ENCODE measurements at places on chromosomes 11 and 22. TPM values are rescaled to one million over a fixed set of nuclear protein-coding genes. Genes with fewer than 3 reads are reported as not detected.

The SERPING1 gene
- 196 TPM for total RNA-seq

The FIBIN gene
- total RNA-seq: 0.31 TPM

The TEX54 gene
- not detected for total RNA-seq

The TMEM121B gene
- 4.7 TPM for total RNA-seq

- H3K36me3 ChIP-seq: no peaks in the 10 kb centered on the region
- no peak overlapping the region for H3K4me3 ChIP-seq
- peaks cover 11% of the 10 kb centered on the region for H3K4me1 ChIP-seq
- DNase-seq: no peak
Measured at GRCh38 chr11:76149713-76150112, 56.6 kb downstream of the WNT11 start.

DNA sequence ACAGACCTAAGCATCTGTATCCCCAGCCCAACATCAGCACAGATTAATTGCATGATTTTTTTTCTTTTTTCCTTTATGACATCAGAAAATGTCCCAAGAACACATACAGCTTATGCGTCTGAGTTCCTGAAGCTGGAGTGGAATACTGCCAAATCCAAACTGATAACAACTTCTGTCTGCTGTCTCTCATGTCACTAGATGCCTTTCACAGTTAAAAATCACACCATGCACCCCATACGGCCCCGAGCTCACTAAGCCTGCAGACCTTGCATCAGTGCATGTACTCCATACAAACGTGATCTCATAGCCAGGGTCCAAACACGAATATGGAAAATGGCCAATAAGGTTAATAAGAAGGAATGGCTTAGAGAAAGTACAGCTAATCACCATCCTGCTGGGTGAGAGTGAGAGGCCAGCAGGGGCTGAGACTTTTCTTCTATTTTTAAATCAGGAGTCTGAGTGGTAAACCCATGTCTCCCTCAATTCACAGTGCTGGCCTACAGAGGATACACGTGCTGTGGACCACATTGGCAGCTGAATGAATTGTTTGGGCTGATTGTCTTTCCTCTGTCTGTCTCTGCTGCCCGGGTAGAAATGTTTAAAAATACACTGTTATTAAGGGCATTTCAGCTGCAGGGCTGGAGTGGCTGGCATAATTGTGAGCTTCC lies 350.6 kb upstream of the RAG2 start:
- H3K4me1 ChIP-seq: no peaks in the 10 kb centered on the region
- no peaks in the 10 kb centered on the region for H3K36me3 ChIP-seq
- H3K27me3 ChIP-seq: peaks cover 7% of the 10 kb centered on the region
- no peak for DNase-seq
- H3K4me3 ChIP-seq: no peak overlapping the region

- H3K4me3 ChIP-seq: peak within 1 kb of the TSS; percentile 94
- H3K27ac ChIP-seq: peak within 1 kb of the TSS; percentile 97
- H3K27me3 ChIP-seq: peaks cover 6% of the 10 kb centered on the region
- peaks cover 4% of the 10 kb centered on the region for H3K36me3 ChIP-seq
- DNase-seq: no peak
Measured at GRCh38 chr11:85627332-85627997, at the start of gene DLG2. Gene DLG2, minus strand, starts transcription at chr11:85627344.

GRCh38 chr11:105368711-105369110 lies 229.1 kb upstream of the CARD18 start:
- DNase-seq: no peak
- H3K4me1 ChIP-seq: peaks cover 19% of the 10 kb centered on the region
- H3K27ac ChIP-seq: peak overlapping the region; percentile 92
- H3K4me3 ChIP-seq: peak overlapping the region; percentile 14
- no peaks in the 10 kb centered on the region for H3K27me3 ChIP-seq
- H3K36me3 ChIP-seq: no peaks in the 10 kb centered on the region

- DNase-seq: no peak
- H3K4me3 ChIP-seq: no peak overlapping the region
- peaks cover 7% of the 10 kb centered on the region for H3K4me1 ChIP-seq
Measured at GRCh38 chr22:38228873-38229740, 27.3 kb downstream of the MAFF start.
